ENCODE measurements at places on chromosomes 2 and 18.

DNA sequence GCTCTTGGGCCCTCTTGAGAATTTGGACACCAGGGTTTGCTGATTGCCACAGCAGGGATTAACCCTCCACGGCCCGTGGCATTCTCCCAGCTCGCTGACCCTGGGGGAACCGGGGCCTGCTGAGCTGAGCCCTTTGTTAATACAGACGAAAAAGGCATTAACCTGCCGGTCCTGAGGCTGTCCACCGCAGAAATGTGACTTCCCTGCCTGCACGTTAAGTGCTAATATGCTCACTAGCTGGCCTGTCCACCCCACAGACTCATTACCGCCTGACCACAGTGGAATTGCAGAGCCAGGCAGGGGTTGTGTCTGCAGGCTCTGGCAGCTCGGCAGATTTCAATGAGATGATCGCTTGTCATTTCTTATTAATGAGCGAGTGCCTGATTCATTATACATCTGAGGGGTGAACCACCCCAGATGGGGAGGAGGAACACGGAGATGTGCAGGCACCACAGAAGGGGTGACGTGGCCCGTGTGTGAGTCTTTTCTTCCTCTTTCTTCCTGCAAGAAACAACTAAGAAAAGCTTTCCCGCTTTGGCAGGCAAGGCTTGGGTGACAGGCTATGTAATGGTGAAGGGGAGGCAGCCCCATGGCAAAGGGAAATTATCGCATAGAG, 126.0 kb downstream of the GLI2 start:
- no peak for DNase-seq

DNA sequence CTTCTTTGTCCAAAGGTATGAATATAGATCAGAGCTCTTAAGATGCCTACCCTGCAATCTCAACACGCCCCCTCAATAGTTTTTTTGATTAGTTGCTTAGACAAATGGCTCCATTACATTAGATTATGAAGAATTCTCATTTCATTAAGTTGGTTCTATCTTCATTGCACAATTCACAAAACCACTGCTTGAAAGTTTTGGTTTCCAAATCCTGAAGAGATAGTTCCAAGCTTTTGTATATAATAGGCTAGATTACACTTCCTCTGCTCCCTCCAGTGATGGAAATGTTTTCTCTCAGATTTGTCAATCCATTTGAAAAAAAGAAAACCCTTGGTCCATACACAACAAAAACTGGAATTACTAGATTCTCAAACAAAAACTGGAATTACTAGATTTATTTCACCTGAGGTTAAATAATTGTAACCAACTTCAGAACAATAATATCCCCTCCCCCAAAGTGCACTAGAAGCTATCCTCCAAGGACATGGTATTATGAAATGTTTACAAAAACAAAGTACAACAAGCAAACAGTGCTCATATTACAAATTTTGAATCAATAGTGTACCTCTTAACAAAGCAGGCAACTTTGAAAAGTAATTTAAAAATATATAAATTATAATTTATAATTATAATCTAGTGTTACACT, 6.8 kb upstream of the TLK1 start:
- no peak for DNase-seq

- DNase-seq = no peak
These were observed 123.5 kb downstream of the LIPG start for GRCh38 chr18:49685231-49685942.

DNA sequence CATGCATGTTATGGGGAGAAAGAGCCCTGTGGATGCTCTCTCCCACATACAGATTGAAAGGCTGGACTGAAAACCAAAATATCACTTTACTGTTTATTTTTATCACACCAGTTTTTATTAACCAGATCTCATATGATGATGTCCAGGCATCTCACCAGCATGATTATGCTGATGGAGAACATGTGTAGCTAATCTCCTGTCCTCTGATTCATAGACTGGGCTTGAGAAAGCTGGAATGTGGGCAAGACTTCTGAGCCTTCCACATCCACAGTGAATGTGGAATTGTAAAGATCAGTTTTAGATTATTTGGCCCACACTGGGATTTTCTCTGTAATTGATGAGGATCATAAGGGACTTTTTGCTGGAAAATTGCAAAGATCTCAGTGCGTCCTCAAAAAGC, 137.9 kb downstream of the ICOS start:
- DNase-seq = no peak

DNA sequence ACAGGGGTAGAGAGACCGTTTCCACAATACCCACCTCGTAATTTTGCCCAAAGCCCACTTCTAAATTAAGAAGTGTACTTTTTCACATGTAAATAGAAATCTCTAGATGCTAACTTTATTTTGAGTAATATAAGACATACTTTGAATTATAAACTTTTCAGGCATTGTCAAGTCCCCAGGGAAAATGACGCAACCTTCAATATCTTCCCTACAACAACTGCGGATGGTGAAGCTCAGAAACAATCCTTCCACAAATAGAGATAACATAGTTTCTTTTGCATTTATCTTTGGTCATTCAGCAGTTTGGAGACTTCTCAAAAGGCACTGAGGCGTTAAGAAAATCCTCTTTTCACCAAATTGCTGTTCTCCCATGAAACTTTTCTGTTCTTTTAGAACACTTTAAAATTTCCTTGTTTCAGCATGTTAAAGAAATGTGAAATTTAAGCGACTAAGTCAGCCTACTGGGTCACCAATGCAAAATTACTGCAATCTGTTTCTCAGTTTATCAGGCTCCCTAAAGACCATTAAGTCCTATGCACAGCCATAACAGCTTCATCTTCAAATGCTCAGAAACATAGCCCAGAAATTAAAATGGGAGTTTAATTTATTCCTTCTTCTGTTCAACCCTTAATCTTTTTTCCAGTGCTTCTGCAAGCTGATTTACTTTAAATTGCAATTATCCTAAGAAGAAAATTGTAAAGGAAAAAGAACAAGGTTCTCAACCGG, 118.3 kb upstream of the DNAJC10 start:
- DNase-seq = no peak

GRCh38 chr2:105062158-105062557, 24.3 kb downstream of the MRPS9 start:
- no peak for DNase-seq

DNA sequence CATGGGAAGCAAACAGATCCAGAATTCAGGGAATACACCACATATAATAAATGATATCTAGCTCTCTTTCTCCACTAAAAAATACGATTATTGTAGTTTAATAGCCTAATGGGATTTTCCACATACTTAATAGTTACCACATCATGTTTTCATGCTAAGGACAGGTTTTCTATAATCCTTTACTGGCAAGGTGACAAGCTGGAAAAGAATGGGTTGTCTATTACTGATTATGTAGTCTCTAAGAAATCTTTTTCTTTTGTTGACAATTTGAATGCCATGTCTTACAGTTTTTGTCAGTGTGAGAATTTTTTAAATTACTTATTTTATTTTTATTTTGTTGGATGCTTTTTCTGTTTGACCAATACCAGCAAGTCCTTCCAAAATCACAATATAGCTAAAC, 177.8 kb downstream of the GALNT13 start:
- DNase-seq = no peak

- no peak for DNase-seq
These were observed 434.7 kb downstream of the PTPRM start for GRCh38 chr18:8001711-8002301.

DNA sequence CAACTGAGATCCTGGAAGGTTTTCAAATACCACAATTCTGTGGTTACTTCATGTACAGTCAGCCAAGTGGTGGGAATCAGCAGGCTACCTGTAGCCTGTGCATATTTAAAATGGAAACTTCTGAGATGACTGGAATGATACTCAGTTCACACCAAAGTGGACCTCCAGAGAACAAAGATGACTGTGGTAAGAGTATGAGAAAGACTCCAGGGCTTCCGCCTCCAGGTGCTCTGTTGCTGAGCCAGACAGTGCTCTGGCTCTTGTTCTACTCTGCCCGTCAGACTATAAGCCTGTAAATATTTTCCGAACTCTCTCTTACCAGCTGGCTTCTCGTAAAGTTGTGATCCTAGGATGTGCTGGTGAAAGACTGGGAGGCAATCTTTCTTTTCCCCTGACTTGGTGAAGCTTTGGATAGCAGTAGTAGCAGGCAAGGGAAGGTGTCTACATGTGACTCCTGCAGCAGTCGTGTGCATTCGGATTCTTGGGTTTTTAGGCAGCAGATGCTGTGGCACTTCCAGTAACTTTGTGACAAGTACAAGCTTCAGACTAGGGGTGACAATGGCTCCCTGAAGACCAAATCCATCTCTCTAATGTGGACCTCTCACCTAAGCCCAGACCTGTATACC, 23.1 kb downstream of the ST3GAL5 start:
- no peak for DNase-seq

DNA sequence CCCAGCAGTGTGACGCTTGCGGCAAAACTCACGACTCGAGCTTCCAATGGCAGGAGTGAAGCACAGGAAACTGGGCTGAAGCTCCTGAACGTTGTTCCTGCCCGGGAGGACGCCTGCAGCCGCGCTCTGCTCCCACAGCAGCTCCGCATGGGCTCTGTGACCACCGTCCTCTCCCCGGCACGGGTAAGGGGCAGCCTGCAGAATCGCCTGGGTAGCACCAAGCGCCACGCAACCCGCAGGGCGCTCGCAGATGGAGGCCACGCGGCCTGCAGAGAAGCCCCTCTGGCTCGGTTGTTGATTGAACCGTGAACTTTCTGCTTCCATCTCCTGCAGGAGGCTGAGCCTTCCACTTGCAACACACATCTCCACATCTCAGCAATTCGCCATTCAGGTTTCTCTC, 63.3 kb upstream of the ZNF236 start:
- no peak for DNase-seq

GRCh38 chr18:49798001-49798400, 15.3 kb downstream of the ACAA2 start:
- no peak for DNase-seq

DNA sequence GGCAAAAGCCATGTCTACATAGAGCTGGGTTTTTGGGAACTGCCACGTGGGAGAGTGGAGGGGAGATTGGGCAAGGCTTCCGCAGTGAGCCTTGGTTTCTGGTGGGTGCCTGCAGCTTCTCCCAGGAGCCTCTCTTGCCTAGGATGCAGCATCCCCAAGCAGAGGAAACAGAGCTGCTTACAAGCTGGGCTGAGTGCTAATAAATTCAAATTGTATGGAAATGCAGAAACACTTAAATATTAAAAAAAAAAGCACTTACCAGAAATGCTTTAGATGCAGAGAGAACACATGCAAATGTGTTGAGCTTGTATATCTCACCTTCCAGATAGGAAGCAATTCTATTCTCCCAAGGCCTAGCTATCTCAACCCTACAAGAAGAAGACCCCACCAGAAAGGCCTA, 96.0 kb upstream of the ST3GAL5 start:
- no peak for DNase-seq

GRCh38 chr18:46646468-46646867, 10.6 kb downstream of the LOXHD1 start:
- no peak for DNase-seq

- DNase-seq = no peak
These were observed 549 bp upstream of the PSMD14 start for GRCh38 chr2:161307676-161308075.

DNA sequence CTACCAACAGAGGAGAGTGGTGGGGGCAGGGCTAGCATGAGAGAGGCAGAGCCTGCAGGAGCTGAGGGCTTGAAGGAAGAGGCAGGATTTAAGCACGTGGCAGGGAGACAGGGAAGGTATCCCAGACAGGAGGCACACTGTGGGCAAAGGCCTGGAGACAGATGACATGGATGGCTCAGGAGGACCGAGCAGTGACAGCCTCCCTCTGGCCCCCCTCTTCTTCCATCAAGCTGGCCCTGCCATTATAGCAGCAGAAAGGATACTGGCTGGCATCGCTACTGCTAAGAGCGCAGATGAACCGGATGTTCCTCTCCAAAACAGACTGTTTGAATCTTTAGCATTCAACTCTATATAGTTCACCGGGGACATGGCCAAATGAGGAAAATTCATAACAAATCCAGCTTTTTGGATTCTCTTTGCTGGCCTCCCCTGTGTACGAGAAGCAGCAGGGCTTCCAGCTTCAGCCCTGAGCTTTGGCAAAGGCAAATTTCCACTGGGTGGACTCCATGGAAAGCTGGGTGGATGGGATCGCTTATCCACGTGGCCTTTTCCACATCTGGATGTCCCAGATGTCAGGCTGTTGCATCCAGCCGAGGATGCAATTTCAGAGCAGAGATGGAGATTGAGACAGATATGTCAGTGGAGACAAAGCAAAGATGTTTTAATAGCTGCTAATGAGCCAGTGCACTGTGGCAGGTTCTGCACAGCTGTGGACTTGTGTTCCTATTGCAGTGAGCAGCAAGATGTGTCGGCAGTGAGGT, 36.2 kb downstream of the CAPN13 start:
- DNase-seq = no peak

- DNase-seq = no peak
These were observed 7.6 kb downstream of the WDR35 start for GRCh38 chr2:19982268-19982667.

- DNase-seq = no peak
These were observed 172.8 kb upstream of the FOSL2 start for GRCh38 chr2:28219758-28220368.

- DNase-seq = no peak
These were observed 5.2 kb upstream of the PLEK start for GRCh38 chr2:68359889-68360288.

DNA sequence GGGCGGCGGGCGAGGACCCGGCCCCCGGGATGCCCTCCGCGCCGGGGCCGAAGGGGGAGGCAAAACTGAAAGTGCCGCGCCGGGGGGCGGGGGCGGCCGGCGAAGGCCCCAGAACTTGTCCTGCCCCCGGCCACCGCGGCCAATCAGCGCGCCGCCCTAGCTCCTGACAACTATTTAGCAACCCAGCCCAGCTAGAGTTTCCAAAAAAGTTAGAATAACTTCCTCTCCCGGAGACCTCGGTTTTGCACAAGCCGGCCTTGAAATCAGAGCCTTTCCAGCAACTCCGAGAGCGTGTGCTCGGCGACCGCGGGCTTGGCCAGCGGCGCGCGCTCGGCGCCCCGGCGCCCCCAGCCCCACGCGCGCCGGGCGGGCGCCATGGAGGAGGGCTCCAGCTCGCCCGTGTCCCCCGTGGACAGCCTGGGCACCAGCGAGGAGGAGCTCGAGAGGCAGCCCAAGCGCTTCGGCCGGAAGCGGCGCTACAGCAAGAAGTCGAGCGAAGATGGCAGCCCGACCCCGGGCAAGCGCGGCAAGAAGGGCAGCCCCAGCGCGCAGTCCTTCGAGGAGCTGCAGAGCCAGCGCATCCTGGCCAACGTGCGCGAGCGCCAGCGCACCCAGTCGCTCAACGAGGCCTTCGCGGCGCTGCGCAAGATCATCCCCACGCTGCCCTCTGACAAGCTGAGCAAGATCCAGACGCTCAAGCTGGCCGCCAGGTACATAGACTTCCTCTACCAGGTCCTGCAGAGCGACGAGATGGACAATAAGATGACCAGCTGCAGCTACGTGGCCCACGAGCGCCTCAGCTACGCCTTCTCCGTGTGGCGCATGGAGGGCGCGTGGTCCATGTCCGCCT, at the start of gene TWIST2:
Gene TWIST2 (plus strand): TSS at position 245 of the 850 bp plus-strand sequence. CDS start 131 bp downstream, at position 376.
- DNase-seq = no peak

DNA sequence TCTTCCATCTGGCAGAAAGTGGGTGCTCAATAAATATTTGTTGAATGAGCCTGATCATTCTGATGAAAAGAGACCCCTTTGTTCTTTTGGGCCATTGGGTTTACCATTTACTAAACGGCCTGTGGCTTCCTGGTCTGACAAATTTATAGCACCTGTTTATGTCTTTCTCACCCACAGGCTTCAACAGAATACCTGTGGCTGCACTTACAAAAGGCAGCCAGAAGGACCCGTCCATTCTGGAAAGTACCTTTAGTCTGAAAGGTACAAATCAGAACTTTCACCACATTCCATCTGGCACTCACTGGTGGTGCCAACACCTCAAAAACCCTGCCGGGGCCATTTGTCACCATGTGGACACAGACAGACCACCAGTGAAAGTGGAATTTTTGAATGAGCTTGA, 167.5 kb downstream of the ETAA1 start:
- no peak for DNase-seq

GRCh38 chr2:220310451-220310861, 683.0 kb downstream of the SLC4A3 start:
- DNase-seq = no peak
